MCF 10A (cell line): ENCODE measurements at places on chromosomes 3 and 15. TPM values are rescaled to one million over a fixed set of nuclear protein-coding genes. Genes with fewer than 3 reads are reported as not detected.

Gene TRPM1
- total RNA-seq = not detected in 2 replicates

GRCh38 chr15:100726070-100726420 lies 123.7 kb downstream of the ASB7 start:
- no peak for DNase-seq
- H3K27ac ChIP-seq = peak overlapping the region; percentile 96
- peaks cover 41% of the 10 kb centered on the region for H3K4me1 ChIP-seq
- no peak overlapping the region for H3K4me3 ChIP-seq
- H3K27me3 ChIP-seq = no peaks in the 10 kb centered on the region
- H3K36me3 ChIP-seq = peaks cover 3% of the 10 kb centered on the region

DNA sequence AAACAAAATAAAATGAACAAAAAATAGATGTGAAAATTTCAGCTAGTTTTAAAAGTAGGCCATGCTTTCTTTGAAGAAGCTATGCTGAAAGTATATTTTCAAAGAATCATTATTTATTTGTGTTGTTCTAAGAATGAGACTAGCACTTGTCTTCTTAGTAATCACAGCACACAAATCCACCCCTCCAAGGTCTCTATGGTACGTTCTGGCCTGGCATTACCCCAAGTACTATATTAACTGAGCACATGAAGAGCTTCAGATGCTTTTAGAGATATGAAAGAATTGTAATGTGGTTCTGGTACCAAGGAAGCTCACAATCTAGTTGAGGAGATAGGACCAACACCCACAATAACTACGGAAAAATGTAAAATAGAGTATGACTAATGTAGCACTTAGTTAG lies 416.5 kb downstream of the PLCL2 start:
- DNase-seq = no peak
- H3K27ac ChIP-seq = no peak overlapping the region
- no peaks in the 10 kb centered on the region for H3K4me1 ChIP-seq
- no peak overlapping the region for H3K4me3 ChIP-seq
- no peaks in the 10 kb centered on the region for H3K27me3 ChIP-seq
- no peaks in the 10 kb centered on the region for H3K36me3 ChIP-seq

Gene PFKFB4
- 3.4 and 4.6 TPM in 2 replicates for total RNA-seq

DNA sequence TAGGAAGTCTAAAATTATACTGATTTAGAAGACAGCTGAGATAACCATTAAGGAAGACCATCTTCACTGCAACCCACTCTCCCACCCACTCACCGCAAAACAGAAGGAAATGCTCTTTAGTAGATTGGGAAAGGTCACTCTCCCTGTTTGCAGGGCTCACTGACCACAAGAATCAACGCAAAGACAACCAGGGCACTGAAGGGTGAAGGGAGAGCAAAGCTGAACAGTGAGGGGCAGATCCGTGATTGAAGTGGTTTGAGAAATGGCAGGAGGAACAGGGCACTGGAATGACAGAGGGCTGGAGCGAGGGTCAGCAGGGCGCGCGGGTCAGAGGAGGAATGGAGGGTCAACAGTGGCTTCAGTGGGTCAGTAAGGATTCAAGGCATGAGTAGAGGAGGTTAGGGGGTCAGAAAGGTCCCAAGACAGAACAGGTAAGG lies 520 bp downstream of the MESD start:
- no peak for DNase-seq
- peaks cover 45% of the 10 kb centered on the region for H3K4me1 ChIP-seq
- peaks cover 13% of the 10 kb centered on the region for H3K36me3 ChIP-seq
- H3K27ac ChIP-seq = peak overlapping the region; percentile 95
- H3K27me3 ChIP-seq = no peaks in the 10 kb centered on the region

GRCh38 chr15:64806509-64806908 lies 18.9 kb downstream of the PIF1 start:
- no peak overlapping the region for H3K27ac ChIP-seq
- H3K4me3 ChIP-seq = no peak overlapping the region
- no peaks in the 10 kb centered on the region for H3K36me3 ChIP-seq
- no peaks in the 10 kb centered on the region for H3K27me3 ChIP-seq
- no peaks in the 10 kb centered on the region for H3K4me1 ChIP-seq
- no peak for DNase-seq

DNA sequence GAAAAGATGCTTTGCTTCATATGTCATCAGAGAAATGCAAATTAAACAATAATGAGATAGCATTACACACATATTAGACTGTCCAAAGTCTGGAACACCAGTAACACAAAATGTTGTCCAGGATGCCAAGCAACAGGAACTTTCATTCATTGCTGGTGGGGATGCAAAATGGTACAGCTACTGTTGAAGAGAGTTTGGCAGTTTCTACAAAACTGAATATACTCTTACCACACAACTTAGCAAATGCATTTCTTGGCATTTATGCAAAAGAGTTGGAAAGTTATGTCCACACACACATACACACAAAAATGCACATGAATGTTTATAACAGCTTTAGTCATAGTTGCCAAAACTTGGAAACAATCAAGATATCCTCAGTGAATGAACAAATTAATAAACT lies 195.2 kb upstream of the MME start:
- peak; percentile 23 for DNase-seq
- peaks cover 7% of the 10 kb centered on the region for H3K4me1 ChIP-seq
- no peak overlapping the region for H3K4me3 ChIP-seq
- peaks cover 9% of the 10 kb centered on the region for H3K36me3 ChIP-seq
- H3K27me3 ChIP-seq = no peaks in the 10 kb centered on the region

DNA sequence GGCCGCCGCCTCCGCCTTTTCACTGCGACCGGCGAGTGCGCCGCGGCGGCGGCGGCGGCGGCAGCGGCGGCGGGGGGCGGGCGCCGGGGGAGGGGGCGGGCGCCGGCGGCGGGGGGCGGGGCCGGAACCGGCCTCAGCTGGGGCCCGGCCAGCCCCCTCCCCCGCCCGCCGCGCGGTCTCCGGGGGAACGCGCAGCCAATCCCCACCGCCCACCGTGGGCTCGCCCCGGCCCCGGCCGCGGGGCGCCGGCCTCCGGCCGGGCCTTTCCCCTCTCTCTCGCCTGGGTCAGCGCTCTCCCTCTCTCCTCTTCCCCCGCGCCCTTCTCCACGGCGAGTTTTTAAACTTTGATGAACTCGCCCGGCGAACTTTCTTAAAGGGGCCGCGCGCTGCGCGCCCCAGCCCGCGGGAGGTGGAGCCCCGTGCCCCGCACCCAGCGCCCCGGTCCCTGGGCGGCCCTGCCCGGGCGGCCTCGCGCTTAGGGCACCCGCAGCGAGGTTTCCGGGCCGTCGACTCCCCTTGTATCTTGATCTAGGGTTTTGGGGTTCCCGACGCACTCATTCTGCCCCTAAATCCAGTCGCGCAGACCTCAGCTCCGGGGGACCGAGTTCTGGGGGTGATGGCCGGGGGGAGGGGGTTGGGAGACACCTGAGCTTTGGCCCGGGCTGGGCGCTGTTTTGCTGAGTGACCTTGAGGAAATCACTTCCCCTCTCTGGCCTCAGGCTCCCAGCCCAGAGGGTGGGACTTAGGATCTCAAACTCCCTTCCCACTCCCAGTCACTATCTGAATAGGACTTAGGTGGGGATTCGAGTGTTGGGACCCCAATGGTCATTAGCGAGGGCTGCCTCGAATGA lies at the start of gene RBPMS2:
Gene RBPMS2 (minus strand): TSS at position 39 of the 851 bp plus-strand sequence. CDS start 270 bp downstream, outside the sequence.
- peak; percentile 16 for DNase-seq
- H3K4me3 ChIP-seq = peak within 1 kb of the TSS; percentile 70
- H3K36me3 ChIP-seq = no peaks in the 10 kb centered on the region
- H3K4me1 ChIP-seq = no peaks in the 10 kb centered on the region

DNA sequence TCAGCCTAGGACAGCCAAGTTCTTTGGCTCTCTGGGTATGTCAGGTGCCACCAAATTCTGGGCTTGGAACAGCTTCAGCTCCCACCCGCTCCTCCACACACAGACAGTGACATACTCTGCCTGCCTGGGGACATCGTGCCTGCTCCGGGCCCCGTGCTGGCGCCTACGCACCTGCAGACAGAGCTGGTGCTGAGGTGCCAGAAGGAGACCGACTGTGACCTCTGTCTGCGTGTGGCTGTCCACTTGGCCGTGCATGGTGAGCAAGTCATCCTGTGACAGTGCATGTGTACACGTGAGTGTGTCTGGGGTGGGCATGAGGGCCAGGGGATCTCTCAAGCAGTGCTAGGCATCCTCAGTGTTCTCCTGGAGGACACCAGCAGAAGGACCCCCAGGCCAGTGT lies 922 bp downstream of the IL17RC start:
- H3K4me3 ChIP-seq = peak overlapping the region; percentile 76
- peaks cover 10% of the 10 kb centered on the region for H3K36me3 ChIP-seq
- H3K4me1 ChIP-seq = peaks cover 12% of the 10 kb centered on the region
- no peak for DNase-seq
- H3K27me3 ChIP-seq = no peaks in the 10 kb centered on the region
- H3K27ac ChIP-seq = peak overlapping the region; percentile 90

DNA sequence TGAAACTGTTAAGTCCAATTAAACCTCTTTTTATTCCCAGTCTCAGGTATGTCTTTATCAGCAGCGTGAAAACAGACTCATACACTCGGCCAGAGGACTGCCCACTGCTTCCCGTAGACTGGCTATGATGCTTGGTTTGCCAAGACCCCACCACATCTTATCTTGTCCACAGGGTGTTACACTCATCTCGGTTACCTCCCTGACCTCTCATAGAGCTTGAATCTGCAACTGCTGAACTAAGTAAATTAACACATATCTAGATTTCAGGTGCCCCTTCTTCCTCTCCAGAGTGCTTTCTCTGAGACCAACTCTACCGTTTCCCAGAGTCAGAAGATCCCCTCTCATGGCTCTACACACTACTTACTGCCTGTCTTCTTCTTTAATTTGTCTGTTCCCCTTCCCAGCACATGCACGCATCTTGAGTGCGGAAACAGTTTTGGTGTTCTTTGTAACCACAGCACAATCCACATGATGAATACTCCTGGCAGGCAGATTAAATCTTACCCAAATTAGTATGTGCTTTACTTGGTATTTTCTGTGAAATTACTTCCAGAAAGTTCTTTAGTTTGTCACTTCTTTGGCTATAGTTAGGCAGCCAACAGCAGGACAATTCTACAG lies 49.7 kb downstream of the CD200 start:
- H3K4me3 ChIP-seq = no peak overlapping the region
- no peak for DNase-seq
- no peaks in the 10 kb centered on the region for H3K27me3 ChIP-seq
- no peaks in the 10 kb centered on the region for H3K36me3 ChIP-seq

Gene PPIP5K1
- 56.8 and 64.0 TPM in 2 replicates for total RNA-seq
